CMK (cell line): ENCODE measurements at places on chromosomes 6 and 20.

GRCh38 chr20:52410182-52410647 lies 218.6 kb upstream of the ZFP64 start:
- DNase-seq = peak; percentile 0

GRCh38 chr6:115396112-115396906 lies 664.4 kb downstream of the FRK start:
- no peak for DNase-seq

DNA sequence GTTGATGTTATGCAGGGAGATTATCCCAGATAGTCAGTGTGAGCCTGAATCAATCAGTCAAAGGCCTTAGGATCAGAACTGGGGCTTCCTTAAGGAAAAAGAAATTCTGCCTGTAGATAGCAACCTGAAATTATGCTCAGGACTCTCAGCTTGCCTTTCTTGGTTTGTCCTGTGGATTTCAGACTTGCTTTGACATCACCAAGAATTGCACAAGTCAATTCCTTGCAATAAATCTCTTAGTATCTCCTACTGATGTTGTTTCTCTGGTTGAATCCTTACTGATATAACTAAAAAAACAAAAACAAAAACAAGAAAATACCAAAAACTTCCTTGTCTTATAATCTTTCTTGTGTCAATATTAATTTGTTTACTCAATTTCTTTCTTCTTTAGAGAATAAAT lies 258.9 kb upstream of the TCF21 start:
- DNase-seq = no peak

DNA sequence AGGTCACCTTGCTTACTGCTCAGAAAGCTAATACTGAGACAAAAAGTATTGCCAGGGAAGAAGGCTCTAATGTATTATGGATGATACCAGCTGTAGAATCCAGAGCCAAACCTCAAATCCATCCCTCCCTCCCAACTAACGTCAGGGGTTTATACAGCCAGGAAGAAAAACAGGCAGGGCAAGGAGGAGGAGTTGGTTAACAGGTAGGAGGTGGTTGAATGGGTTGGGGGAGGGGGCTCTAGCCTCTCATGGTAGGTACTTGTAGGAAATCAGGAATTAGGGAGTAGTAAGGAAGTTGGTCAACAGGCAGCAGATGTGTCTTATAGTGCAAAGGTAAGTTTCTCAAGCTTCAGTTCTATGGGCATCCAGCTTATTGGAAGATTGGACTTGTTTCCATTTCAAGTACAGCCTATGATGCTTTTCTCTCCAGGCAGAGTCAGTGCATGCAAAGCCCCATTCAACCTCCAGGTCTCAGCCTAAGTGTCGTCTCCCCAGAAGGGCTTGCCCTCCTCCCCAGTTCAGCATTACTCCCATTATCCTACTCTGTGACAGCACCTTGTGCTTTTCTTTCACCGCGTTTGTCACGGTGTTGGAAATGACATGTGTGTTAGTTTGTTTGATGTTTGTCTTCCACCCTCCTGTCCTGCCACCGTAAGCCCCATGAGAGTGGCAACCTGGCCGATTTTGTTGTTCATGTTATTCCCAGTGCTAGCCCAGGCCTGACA lies 38.1 kb downstream of the PNLDC1 start:
- no peak for DNase-seq

DNA sequence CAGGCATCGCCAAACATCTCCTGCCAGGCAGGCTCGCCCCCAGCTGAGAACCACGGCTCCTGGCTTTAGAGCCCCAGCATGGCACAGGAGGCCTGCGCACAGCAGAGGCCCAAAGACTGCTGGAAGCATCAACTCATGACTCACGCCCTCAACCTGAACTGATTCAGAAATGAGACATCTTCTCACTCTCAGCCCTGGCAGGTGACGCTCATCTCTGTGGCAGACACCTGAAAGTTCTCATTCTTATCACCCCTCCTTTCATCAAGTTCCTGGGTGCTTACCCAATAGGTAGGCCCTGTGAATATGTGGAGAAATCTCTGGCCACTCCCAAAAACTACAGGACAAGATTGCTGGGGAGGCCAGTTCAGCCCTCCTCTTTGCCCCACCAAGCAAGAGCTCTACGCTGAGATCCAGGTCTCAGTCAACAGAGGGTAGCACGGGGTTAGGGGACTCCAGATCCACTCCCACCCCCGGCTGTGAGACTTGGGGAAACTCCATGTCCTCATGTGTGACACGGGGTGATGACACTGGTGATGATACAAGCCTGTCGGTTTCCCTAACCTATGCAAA lies 11.3 kb downstream of the NFATC2 start:
- no peak for DNase-seq

- DNase-seq = no peak
These were observed 73.2 kb downstream of the LAMA4 start for GRCh38 chr6:112181130-112181529.

GRCh38 chr20:13771853-13772453 lies 12.8 kb downstream of the ESF1 start:
- DNase-seq = no peak

DNA sequence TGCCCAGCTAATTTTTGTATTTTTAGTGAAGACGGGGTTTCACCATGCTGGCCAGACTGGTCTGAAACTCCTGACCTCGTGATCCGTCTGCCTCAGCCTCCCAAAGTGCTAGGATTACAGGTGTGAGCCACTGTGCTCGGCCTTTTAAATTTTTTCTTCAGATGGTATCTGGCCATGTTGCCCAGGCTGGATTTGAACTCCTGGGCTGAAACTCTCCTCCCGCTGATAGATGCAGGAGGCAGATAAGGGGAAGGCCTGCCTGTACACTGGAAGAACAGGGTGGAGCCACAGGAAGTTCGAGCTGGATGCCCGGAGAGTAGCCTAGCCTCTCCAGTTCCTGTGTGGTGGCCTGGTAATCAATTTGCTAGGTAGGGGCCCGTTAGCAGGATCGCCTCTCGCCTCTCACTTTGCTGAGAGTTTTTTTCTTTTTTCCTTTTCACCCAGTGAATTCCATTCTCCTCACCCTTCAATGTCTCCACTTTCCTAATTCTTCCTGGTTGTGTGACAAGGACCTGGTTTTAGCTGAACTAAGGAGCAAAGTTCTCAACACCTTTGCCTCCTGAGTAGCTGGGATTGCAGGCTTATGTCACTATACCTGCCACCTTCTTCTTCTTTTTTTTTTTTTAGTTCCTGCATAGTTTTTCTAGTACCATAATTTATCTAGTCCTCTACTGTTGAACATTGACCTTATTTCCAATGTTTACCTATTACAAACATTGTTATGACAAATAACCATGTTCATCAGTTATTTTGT lies 19.4 kb upstream of the ITCH start:
- no peak for DNase-seq

GRCh38 chr6:117381749-117382148 lies 44.0 kb downstream of the ROS1 start:
- DNase-seq = no peak

DNA sequence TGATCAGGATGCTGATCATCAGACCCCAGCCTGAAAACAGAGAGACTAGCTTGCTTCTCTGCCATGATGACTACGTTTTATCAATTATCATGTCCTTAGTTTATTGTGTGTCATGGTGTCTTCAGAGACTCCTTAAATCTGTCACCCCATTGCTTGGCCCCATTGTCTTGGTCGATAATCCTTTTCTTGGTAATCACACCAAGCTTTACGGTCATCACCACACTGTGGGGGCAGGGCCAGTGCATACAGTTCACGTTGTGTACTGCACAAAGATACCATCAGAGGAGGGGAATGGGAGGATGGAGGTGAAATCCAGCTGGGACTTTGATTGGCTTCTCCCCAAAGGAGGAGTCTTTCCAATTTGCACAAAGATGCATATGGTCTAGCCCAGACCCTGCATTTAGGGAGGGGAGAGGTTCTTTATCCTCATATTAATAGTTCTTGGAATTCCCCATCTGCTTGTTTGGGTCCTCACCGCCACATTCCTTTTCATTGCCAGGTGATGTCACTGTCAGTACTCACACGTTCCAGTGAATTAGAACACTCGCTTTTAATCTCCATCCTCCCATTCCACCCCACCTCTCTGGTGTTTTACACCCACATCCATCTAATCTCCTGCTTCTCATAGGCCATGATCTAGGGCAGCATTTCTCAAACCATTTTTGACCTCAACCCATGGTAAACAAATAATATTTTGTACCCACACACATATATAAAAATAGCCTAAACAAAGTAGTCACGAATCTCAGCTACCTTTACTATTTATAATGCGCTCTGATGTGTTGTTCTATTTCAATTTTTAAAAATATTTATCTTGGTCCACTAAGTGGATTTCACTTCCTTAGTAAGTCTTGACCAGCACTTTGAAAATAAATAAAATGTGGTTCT lies 5.7 kb downstream of the ETV7 start:
- no peak for DNase-seq

DNA sequence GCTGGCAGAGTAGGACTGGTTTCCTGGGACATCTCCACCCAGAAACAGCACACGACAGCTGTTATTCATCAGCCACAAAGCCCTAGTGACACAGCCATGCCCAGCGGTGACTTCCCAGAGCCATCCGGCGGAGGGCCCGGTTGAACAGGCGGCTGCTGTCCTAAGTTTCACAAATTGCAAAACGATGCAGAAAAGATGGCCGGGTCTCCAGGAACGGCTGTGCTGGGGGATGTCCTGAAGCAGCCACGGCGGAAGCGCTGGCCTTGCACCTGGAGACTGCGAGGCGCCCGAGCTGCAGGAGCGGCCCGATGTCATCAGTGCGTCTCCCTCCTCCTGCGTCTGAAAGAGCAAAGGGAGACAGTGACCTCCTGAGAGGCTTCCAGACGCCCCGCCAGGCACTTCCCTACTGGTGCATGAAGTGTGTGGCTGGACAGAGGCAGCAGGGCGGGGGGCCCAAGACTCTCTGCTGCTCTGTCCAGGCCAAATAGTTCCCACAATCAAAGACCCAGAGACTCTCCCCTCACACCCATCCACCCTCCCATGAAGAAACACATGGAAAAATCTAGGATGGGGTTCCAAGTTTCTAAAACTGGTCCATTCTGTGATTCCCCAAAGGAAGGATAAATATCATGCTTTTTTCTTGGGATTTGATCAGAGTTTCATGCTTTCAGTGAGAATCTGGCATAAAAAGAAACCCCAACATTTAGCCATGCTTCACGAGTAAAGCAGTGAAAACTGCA lies 44.0 kb downstream of the SSR1 start:
- DNase-seq = no peak

DNA sequence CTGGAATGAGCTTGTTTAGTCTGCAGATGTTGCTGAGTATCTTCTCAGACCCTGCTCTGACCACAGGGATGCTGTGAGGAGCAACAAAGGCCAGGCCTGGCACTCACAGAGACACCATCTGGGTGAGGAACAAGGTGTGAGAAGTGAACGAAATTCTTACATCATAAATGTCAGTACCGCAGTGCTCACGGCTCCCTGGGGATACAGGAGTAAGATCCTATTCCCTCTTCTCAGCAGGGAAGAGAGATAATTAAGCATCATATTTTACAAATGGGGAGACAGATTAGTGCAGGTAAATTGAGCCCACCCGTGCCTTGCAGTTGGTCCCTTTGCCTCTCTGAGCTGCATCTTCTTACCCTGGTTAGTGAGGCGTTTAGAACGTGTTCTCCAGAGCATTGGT lies 106.2 kb downstream of the DTD1 start:
- DNase-seq = no peak

DNA sequence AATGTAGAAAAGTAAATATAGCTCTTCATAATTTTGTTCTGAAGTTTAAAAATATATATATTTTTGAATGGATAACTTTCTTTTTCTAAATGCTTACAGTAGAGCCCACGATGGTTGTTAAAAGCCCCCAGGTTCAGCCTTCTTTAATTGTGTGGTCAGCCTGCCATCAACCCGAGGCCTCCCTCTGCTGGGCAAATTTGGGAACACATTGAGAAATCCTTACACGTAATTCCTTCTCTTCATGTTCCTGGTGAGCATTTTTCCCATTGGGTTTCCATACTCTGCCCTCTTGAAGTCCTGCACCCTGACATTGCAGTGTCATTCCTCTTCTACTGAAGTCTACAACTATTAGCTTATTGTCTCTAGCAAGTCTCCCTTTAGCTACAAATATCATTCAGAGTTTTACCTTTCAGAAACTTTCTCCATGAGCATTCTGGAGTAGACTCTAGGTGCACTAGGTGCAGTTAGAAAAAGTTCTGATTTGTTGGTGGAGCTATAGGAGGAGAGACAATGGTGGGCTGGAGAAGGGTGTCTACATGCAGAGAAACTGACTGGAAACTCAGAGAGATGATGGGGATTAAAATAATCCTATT lies 40.6 kb downstream of the TRIM38 start:
- no peak for DNase-seq

- DNase-seq = no peak
These were observed 29.4 kb downstream of the ZNF292 start for GRCh38 chr6:87184762-87185250.

DNA sequence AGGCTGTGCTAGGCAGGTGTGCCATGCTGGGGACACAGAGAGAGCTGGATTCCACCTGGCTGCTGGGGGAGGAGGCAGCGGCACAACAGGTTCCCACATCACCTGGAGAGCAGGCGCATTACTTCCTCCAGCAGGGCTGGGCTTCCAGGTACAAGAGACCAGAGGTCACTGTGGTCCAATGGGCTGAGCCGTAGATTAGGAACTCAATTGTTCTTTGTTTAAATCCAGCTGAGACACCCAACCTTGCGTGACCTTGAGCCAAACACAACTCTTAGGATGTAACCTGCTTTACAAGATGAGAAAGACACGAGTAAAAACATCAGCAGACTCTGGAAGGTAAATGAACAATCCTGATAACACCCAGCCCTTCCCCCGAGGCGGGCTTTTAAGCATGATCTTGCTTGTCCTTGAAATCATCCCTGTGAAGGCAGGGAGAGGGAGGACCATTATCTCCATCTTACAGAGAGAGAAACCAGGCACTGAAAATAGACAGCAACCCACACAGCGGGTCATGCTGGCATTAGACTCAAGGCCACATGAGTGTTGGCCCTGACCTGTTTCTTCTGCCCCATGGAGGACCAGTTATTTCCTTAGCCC lies 216.5 kb upstream of the RREB1 start:
- DNase-seq = no peak

DNA sequence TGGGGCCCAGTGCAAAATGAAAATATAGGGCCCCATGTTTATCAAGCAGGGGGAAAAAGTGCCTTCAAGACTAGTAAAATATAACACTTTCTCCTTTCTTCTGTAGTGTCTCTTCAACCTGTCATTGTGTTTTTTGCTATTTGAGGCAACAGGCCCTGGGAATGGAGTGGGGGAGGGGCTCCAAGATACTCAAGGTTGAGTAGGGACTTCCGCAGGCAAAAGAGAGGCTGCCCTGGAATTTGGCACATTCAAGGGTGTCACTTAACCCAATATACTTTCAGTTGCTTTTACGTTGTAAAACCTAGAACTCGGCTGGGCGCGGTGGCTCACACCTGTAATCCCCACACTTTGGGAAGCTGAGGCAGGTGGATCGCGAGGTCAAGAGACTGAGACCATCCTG lies 154.9 kb downstream of the ALDH8A1 start:
- DNase-seq = no peak
